ENCODE measurements at places on chromosomes 13 and 19.

DNA sequence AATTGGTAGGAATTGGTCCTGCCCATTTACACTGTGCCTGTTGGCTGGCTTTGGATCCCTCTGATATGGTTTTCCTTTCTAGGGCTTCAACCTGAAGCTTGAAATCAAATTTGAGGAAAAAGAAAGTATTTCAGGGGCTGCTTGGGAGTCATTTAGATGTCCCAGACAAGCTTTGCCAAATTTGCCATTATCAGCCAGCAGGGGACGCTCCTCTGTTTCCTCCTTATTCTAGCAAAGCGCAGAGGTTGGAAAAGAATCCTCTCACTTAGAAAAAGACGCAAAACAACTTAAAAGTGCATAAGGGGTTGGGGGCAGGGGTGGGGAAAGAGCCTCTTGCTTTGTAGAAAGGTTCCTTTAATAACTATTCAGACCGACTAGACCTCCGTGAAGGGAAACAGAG is 1211.1 kb upstream of the PCDH20 start:
- no peak for DNase-seq

DNA sequence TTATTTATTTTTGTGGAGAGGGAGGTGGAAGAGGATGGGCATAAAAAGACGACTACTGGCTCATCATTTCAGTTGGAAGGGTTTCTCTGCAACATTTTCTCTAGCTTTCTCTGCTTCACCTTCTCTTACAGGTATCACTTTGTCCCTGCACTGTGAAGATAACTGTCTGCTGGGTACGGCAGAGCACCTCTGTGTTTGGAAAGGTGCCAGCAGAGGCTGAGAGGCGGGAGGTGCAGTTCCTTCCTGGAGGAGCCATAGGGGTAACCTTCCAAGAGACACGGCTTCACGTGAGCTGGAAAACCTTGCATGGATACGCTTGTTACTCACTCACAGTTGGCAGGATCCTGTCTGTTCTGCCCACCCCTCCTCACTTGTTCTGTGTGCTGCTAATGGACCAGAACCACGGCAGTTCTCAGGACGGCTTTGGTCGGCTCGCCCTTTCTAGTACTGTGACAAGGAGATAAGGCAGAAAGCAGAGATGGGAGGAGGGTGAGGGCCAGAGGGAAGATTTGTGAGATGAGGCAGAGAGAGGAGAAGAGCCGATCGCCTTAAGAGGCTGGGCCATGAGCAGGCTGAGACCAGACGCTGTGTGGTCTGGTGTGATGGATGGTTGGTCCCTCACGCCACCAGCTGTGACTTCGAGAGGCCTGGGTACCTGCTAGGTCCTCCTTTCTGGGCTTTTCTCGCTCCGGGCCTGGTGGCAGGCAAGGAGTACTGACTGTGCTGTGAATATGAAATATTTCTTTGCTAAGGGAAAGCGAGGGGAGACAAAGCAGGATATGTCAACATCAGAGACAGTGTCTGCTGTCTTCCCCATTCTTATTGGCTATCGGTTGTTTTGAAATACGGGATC is 66.8 kb downstream of the MRPL57 start:
- DNase-seq: no peak

- DNase-seq: no peak
Measured at GRCh38 chr13:67855741-67856238, 625.7 kb upstream of the PCDH9 start.

DNA sequence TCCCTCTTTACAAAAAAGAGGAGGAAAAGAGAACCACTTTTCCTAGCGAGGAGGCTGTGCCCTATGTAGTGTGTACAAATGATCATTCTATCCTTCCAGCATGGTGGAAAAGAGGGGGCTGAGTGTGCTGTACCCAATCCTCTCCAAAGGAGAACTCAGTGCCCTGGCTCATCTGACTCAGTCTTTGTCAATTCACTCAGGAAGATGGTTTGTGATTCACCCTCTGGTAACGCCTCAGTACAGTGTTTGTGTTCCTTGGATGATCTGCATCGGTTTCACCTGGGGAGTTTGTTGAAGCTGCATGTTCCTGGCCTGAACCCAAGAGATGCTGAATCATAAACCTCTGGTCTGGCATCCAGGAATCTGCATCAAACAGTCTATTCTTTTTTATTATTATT is 18.3 kb upstream of the ENOX1 start:
- no peak for DNase-seq

DNA sequence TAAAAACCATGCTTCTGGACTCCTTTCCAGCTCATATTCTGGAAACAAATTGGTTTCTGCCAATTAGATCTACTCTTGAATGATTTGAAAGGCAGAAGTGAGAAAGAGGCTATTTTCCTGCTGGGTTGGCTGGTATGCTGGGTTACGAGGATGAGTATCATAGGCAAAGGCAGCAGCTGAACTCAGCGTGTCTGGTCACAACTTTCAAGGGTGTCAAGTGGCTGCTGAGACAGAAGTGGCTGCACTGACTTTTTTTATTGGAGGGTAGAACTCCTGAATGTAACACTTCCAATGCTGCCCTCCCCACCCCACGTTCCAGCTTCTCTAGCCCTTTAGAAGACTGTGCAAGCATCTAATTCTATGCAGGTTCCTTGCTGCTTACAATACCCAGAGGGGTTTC is 8.3 kb upstream of the DZIP1 start:
- no peak for DNase-seq

DNA sequence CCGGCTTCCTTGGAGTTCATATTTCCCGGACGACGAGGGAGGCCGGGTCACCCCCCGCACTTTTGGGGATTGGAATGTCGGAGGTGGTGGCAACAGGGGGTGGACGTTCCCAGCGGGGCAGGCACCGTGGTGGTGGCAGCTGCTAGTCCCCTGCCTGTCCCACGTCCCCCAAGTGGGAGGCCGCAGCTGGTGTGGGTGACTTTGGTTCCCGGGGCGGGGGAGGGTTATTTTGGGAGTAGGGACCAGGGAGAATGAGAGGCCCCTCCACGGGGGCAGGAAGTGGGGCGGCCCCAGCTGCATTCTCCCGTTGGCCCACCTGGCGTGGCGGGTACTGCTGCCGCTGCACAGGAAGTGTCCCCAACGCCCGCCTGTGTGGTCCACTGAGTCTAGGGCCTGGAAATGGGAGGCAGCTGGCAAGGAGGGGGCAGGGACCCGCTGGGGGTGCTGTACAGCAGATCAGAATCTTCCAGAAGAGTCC is 11.1 kb upstream of the PLIN3 start:
- DNase-seq: no peak

GRCh38 chr13:28865951-28866350 is 45.8 kb downstream of the MTUS2 start:
- no peak for DNase-seq

DNA sequence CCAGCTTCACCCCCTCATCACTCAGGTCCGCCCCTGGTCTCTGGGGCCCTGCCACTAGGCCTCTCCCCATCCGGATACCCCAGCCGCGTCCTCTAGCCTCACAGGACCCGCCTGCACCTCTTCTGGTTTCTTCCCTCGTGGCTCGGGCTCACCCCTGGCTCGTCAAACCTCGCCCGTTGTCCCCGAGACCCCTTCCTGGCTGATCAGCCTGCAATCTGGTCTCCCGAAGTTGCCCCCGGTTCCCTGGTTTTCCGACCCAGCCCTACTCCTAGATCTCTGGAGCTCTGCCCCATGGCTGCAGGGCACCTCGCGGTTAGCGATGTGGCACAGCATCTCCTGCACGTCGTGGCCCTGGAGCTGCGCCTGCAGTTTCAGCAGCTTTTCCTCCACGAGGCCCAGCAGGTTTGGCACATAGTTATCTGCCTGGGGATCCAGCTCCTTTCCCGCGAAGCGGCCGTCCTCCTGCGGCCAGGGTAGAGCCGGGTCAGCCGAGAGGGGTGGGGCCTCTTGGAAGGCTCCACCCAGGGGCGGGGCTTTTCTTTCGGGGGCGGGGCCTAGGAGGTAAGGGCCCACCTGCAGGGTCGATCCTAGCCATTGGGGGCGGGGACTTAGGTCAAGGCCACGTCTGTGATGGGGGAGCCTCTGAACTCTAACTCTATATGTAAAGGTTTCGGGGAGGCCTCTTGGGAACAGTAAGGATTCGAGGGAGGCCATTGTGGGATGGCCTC is 2.4 kb upstream of the RGL3 start:
- peak; percentile 26 for DNase-seq

- DNase-seq: no peak
Measured at GRCh38 chr19:28736528-28736927, 476.4 kb downstream of the UQCRFS1 start.

DNA sequence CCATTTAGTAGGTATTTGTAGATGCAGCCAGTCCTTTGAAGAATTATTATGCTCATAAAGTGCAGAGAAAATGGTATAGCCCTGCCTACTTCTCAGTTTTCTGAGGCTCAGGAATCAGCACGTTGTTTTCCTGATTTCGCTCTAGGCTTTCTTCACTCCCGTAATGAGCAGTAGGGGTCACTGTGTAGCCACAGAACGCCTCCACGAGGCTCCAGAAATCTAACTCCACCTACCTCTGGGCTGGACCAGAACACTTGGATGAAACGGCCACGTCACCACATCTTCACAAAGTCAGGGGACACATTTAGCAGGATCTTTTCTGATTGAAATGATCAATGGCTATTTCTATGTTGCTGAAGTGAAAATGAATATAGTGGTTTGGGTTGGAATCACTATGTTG is 49.8 kb upstream of the GTF3A start:
- DNase-seq: peak; percentile 38

GRCh38 chr19:12156223-12157058 is at the start of gene ZNF625:
Gene ZNF625, minus strand, starts transcription at chr19:12156734. Its CDS starts 176 bp downstream, at chr19:12156558.
- DNase-seq: no peak

- no peak for DNase-seq
Measured at GRCh38 chr13:42751693-42752092, 29.7 kb upstream of the FAM216B start.

DNA sequence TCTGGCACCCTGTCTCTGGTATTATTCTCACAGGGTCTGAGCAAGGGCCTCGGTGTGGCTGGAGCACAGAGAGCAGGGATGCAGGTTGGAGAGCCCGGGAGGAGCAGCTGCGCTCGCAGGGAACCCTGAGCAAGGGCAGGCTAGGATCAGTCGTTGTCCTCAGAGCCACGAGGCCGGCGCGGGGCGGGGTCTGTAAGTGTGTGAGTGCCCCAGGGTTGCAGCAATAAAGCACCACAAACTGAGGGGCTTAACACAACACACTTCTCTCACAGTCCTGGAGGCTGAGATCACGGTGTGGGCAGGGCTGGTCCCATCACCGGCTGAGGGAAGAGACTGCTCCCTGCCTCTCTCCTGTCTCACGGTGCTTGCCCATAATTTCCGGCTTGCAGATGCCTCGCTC is 38.5 kb upstream of the GGACT start:
- no peak for DNase-seq

DNA sequence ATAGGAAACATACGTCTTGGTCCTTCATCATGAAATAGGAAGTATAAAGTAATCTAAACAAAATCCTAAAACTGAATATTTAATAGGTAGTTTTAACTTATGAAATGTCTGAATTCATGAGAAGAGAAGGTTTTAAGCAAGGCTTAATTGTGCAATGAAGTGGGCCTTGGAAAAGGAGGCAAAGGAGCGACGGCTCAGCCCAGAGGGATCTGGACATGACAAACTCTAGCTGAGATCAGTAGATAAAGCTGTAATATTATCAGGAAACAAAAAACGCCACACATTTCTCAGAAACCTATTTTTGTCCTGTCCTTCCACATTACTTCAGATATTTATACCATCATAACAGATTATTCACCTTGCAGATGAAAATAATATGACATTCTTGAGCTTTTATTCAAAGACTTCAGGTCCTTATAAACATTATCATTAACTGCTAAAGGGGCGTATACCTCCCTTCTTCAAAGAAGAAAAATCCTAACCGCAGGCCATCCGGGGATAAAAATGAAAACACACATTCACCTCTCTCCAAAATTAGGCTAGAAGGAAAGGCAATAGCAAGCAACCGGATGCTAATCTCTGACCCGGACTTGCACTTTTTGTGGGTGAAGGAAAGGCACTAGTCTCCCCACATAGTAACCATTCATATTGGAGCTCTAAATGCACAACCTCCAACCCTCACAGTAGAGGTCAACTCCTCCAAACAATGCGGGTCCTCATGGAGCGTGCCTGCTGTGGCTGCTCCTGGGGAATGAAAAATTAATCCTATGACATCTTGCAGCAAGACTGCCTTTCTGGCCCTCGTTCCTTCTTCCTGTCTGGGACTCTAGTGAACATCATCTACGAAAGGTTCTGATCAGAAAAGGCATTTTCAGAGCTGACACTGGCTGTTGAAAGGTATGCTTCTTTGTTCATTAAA is 108.8 kb downstream of the TBC1D4 start:
- no peak for DNase-seq

- DNase-seq: no peak
Measured at GRCh38 chr13:113437408-113438010, 15.8 kb downstream of the ADPRHL1 start.

DNA sequence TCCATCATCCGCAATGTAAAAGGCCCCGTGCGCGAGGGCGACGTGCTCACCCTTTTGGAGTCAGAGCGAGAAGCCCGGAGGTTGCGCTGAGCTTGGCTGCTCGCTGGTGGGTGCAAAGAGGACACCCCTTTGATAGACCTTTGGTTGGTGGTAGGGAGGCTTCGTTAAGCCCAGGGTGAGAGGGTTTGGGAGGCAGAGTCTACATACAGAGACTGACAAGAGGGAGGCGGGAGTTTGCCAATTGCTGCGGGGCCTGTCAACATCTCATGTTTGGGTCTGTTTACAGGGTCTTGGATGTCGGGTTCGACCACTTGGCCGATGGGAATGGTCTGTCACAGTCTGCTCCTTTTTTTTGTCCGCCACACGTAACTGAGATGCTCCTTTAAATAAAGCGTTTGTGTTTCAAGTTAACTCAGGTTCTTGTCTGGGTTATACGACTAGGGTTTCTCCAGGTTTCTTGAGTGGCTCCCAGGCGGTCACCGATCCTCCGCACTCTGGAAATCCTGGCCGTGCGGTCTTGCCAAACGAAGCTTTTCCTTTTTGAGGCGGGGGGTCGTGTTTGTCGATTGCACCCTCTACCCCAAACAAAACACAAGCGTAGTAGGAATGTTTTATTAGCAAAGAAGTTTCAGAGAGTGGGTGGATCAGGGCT is 816 bp downstream of the RPS28 start:
- DNase-seq: no peak

DNA sequence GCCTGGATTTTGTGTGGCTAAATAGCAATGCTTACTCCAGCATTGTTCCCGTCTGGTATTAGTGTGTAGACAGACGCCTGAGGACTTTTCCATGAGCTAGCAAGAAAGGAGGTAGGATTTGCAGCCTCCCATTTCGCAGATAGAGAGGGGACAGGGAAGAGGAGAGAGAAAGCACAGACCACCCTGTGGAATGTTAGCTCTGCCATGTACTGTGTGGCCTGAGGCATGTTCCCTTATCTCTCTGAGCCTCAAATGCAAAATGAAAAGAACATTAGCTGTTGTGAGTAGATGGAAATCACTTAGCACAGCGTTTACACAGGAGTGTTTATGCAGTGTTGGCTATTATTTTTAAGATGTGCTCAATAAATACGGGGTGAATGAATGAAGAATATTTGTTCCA is 45.5 kb downstream of the OLFM4 start:
- DNase-seq: no peak

GRCh38 chr19:4034048-4035017 is 26.8 kb downstream of the PIAS4 start:
- no peak for DNase-seq

GRCh38 chr19:12293777-12294248 is 870 bp downstream of the ZNF44 start:
- DNase-seq: peak; percentile 55
